ENCODE measurements at places on chromosomes 6 and 20.

GRCh38 chr20:50967586-50967985 is 9.0 kb downstream of the MOCS3 start:
- no peak for DNase-seq

DNA sequence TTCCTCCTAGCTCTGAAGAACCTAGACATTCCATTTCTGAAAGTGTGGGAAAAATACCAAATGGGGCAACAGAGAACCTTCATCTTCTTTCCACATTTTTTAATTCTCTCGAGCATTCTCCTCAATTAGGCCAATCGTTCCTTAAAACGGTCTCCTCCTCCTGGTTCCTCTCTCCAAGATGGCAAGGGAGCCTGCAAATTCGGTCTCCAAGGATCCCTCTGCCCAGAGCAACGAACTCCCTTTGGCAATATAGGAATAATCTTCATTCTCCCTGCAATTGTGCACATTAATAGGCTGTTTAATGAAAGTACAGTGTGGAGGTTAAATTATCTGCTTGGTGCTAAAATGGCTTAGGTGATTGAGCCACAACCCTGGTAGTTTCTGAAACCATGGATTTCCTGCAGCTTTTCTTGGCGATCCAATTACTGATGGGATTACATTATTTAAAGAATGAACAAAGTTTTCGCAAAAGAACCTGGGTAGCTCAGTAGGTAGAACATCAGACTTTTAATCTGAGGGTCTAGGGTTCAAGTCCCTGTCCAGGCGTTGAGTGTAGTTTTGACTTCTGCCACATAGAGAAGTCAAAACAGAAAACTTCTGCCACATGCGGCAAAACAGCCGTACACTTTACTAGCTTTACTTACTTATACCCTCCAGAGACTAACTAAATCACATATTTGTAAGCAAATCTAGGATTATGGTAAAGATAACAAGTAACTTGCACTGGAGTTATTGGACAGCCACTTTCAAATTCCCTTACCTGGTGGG is 102.9 kb upstream of the ZNF184 start:
- DNase-seq, result no peak

GRCh38 chr6:168664956-168665355 is 224.0 kb downstream of the SMOC2 start:
- no peak for DNase-seq

- DNase-seq, result no peak
Measured at GRCh38 chr20:60131375-60131774, 173.2 kb downstream of the CDH26 start.

DNA sequence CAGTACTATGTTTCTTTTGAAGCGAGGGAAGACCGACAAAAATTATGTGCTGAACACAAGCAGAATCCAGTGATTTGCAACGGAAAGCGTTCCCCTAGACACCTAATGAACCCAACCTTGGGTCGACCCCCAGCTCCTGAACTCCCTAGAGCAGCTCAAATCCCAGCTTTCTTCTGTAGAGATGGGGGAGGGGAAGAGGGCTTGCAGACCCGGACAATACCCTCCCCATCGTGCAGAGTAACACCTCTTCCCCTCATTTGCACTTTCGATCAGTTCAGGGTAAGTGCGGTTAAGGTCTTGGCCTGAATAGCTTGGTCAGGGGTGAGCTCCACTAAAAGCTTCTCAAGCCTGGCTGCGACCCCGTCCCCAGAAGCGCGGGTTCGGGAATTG is 404 bp downstream of the CEP162 start:
- DNase-seq, result no peak

- DNase-seq, result no peak
Measured at GRCh38 chr6:105606831-105607463, 204.1 kb upstream of the PREP start.

GRCh38 chr20:49505518-49505917 is 23.1 kb upstream of the KCNB1 start:
- no peak for DNase-seq

- no peak for DNase-seq
Measured at GRCh38 chr6:163252061-163252591, 162.4 kb upstream of the QKI start.

DNA sequence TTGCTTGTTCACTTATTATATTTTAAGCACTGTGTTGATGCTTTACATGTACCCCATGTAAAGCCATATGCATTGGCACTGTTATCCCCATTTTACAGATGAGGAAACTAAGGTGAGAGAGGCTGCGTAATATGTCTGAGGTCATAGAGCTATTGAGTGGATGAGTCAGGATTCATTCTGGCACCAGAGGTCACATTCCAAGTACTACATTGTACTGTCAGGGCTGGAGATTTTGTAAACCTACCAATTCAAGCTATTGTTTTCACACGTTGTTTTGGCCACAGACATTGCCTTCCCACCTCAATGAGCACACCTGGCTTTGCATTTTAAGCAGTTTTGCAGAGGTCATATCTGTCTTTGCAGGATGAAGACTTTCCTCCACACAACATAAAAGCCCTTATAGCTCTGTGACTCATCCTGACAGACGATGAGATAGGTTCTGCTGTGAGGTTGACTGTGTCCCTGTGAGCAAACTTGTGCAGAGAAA is 33.2 kb downstream of the ANKS1A start:
- DNase-seq, result no peak

- DNase-seq, result no peak
Measured at GRCh38 chr20:54199283-54199682, 8.6 kb upstream of the PFDN4 start.

DNA sequence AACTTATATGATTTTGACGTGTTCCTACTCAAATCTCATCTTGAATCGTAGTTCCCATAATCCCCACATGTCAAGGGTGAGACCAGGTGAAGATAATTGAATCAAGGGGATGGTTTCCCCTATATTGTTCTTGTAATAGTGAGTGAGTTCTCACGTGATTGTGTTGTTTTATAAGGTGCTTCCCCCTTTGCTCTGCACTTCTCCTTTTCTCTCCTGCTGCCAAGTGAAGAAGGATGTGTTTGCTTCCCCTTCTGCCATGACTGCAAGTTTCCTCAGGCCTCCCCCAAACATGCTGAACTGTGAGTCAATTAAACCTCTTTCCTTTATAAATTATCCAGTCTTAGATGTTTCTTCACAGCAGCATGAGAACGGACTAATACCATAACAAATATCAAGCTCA is 83.2 kb downstream of the MANEA start:
- no peak for DNase-seq

DNA sequence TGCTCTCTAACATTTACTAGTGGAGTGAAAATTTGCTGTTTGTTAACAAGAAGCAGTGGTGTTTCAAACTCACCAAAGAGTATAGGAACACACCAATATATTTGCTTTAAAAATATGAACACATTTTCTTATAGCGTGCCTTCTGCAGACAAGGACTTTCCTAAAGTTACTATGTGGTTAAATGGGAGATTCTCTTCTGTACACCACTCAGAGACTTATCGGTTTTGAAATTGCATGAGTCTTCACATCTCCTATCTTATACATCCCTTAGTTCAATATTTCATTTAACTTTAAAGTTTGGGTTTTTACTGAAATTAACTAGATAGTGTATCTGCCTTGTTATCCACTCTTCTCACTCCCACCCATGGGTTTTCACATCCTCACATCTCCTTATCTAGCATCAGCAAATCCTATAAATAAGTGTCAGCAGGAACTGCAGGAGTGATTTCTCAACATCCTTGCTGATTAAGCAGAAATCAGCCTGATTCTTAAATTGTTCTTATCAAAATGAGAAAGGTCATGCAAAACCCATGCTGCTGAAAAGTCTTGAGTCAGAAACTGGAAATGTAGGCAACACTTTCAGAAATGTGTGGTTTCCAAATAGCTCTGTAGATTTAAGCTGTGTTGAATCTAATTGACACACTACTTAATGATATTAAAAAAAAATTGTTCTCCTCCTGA is 1075.6 kb upstream of the GJE1 start:
- DNase-seq, result no peak

DNA sequence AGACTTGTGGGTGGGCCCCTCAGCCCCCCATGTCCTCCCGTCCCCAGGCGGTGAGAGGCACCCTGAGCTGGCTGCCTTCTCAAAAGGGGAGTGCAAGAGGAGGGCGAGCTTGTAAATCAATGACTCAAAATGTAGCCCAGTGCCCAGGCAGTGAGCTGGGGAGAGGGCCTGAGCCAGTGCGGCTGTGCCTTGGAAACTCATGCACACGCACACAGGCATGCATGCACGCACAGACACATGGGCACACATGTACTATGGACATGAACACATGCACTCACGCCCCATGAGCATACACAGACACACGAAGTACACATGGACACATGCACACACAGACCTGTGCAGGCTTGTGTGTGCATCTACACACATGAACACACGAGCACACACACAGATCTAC is 133.5 kb downstream of the TAF4 start:
- DNase-seq, result no peak

- DNase-seq, result no peak
Measured at GRCh38 chr6:166691746-166692145, 64.7 kb upstream of the RPS6KA2 start.

DNA sequence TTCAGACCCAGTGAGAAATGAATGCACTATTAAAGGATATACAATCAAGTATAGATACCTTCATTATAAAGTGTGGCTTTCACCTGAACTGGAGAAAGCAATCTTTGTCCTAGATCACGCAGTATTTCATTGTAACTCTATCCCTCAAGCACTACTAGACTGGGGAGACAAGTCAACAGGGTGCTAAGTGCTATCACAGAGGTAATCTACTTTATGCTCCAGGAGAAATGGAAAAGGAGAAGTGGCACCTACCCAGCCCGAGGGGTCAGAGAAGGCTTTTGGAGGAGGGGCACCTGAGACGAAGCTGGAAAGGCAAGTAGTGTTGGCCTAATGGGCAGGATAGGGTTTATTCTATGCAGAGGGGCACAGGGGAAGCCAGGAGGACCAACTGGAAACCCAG is 17.1 kb downstream of the ZHX3 start:
- DNase-seq, result no peak

- no peak for DNase-seq
Measured at GRCh38 chr6:17032988-17033634, 68.7 kb upstream of the STMND1 start.

DNA sequence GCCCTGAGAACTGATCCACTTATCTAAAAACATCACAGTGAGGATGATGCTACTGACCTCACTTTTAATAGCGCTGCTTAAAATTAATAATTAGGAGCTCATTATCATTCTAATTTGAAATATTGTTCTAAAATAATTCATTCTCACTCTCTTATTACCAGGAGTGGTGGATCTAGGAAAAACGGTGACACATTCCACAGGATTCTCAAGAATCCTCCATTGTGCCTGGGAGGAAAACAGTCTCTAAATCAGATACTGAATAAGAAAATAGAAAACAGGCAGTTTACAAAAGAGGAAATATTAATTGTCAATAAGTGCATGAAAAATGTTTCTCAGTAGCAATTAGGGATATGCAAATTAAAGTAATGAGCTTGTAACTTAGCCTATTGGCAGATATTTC is 187.4 kb downstream of the TENT5A start:
- DNase-seq, result no peak

DNA sequence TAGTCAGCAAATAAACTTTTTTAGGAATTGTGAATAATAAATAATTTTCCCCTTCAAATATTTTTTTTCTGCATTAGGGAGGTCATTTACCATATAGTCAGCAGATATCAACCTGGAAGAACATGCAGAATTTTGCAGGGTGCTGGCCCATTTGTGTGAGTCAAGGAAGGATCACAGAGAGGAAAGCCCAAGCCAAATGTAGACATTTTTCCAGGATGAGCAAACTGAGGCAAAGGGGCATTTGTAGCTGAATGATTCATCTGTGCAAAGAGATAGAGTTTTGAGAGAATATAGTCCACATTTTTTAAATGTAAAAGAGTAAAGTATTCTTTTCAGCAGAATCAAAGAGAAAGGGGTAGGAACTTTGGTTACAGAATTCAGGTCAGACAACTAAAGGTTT is 555.5 kb upstream of the MARCKS start:
- no peak for DNase-seq

DNA sequence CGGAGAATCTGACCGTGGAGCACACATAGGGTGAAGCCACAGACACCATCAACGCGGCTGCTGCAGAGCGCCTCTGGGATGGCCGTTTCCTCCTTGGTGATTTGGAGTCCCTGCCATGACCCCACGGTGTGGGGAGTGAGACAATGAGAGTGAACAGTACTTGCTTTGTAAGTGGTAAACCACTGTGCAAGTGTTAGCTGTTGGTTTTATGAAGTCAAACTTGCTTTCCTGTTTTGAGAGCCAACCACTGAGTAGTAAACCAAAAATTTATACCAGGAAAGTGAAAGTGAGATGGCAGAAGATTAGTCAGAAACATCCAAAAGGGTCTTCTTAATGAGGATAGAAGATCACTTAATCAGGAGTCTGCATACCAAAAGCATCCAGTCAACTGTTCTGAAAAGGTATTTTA is 160.7 kb downstream of the FOXC1 start:
- peak; percentile 71 for DNase-seq

DNA sequence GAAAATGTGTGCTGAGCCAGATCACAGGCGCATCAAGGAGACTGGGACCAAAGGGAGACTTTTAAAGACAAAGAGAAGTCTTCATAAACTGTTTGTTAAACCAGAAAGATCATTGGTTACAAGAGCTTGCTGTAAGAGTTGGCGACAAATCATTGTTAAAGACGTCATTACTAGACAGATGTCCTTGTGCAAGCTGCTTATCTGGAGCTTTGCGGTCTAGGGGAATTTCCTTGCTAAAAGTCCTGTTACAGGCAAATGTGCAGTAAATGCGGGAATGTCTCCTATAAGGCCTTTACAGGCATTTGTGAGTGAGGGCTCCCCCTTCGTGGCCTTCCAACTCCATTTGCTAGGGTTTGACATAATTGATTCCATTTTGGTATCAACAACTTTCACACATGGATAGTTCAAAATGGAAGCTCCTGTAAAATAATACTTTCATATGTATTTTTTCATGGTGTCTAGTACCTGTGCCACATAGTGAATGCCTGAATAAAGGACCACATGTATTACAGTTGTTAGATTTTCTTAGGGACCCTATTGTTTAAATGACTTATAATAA is 362.4 kb downstream of the UTRN start:
- DNase-seq, result no peak

- DNase-seq, result no peak
Measured at GRCh38 chr20:54717983-54718382, 242.6 kb downstream of the DOK5 start.

- DNase-seq, result no peak
Measured at GRCh38 chr6:86215323-86215722, 572.6 kb upstream of the SYNCRIP start.

DNA sequence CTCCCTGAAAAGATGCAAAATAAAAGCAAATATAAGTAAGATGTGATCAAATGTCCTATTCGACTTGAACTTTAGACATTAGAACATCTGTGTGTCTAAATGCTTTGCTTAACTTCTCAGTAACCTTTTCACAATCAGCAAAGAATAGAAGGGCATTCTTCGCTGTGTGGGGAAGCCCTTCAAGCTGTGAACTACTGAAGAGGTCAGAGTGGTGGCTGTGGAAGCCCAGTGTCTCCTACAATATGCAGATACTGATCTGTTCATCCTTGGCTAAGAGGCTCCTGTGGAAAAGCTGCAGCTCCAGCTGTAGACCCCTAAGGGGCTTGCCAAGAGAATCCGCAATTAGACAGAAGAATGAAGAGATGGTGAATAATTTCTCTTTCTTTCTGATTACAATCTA is 400.3 kb upstream of the SASH1 start:
- DNase-seq, result no peak

GRCh38 chr20:50295762-50296449 is 105.3 kb downstream of the CEBPB start:
- no peak for DNase-seq

- DNase-seq, result no peak
Measured at GRCh38 chr6:45477278-45477677, 99.5 kb upstream of the SUPT3H start.

Measured in activated CD8-positive, alpha-beta memory T cell treated with anti-CD3 and anti-CD28 coated beads for 24 hours (primary cell).